Thoracic aorta (tissue), 2 donors: ENCODE measurements at places on chromosomes 6 and 20.
A peak's percentile ranks its signal among the peaks of the same experiment; 100 is the strongest.

DNA sequence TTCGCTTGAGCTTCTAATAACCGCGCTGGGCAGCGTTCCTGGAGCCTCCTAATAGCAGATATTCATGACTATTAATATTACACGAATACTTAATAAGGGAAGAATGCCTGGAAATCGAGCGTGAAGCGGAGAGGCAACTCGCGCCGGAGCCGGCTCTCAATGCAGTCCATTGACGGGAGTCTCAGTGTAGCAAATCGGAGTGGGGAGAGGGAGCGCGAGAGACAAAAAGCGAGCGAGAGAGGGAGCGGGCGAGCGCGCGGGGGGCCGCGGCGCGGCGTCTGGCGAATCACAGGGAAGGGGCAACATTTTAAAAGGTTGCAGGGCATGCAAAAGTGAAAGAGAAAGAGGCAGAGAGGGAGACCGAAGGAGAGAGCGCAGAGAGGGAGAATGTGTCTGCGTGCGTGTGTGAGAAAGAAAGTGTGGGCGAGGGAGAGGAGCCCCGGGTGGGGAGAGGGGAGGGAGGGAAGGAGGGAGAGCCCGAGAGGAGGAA is 2.9 kb downstream of the TFAP2A start:
- DNase-seq = no peak
- no peaks in the 10 kb centered on the region for H3K36me3 ChIP-seq
- H3K4me3 ChIP-seq = peak overlapping the region; percentile 96
- H3K27me3 ChIP-seq = peaks cover 46% of the 10 kb centered on the region
- no peak overlapping the region for H3K27ac ChIP-seq

GRCh38 chr6:71410681-71411080 is 122.1 kb downstream of the OGFRL1 start:
- peaks cover 4% of the 10 kb centered on the region for H3K36me3 ChIP-seq
- peak overlapping the region; percentile 0 for H3K27ac ChIP-seq
- H3K4me1 ChIP-seq = peaks cover 30% of the 10 kb centered on the region
- no peak for DNase-seq
- H3K4me3 ChIP-seq = peak overlapping the region; percentile 55
- no peaks in the 10 kb centered on the region for H3K27me3 ChIP-seq

DNA sequence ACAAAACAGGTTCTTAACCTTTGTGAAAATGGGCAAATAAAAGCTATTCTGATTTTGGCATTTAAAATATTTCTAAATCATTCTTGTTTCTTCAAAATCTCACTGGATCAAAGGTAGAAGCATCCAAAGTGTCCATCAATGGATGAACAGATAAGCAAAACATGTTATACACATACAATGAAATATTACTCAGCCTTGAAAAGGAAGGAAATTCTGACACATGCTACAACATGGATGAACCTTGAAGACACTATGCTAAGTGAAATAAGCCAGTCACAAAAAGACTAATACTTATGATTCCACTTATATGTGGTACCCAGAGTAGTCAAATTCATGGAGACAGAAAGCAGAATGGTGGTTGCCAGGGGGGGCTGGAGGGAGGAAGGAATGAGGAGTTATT is 45.9 kb downstream of the SNX14 start:
- DNase-seq = no peak
- no peak overlapping the region for H3K27ac ChIP-seq
- no peak overlapping the region for H3K4me3 ChIP-seq
- peaks cover 1% of the 10 kb centered on the region for H3K36me3 ChIP-seq
- H3K27me3 ChIP-seq = no peaks in the 10 kb centered on the region

DNA sequence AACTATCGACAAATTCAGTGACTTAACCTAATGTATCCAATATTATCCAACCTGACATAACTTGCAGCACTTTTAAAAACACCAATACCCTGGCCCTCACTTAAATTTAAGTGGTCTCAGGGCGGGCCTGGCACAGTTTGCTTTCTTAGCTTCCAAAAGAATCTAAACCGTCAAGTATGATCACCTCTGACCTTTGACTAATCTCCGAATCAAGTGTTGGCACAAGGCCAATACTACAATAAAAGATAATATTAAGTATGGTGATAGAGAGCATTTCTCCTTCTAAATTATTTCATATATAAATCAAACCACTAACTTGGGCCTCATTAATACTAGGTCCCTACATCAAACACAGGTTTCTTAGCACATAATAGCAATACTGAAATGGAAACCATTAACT is 153.0 kb downstream of the PTPRK start:
- peaks cover 10% of the 10 kb centered on the region for H3K4me1 ChIP-seq
- H3K36me3 ChIP-seq = no peaks in the 10 kb centered on the region
- no peak overlapping the region for H3K4me3 ChIP-seq
- no peak overlapping the region for H3K27ac ChIP-seq
- no peaks in the 10 kb centered on the region for H3K27me3 ChIP-seq

DNA sequence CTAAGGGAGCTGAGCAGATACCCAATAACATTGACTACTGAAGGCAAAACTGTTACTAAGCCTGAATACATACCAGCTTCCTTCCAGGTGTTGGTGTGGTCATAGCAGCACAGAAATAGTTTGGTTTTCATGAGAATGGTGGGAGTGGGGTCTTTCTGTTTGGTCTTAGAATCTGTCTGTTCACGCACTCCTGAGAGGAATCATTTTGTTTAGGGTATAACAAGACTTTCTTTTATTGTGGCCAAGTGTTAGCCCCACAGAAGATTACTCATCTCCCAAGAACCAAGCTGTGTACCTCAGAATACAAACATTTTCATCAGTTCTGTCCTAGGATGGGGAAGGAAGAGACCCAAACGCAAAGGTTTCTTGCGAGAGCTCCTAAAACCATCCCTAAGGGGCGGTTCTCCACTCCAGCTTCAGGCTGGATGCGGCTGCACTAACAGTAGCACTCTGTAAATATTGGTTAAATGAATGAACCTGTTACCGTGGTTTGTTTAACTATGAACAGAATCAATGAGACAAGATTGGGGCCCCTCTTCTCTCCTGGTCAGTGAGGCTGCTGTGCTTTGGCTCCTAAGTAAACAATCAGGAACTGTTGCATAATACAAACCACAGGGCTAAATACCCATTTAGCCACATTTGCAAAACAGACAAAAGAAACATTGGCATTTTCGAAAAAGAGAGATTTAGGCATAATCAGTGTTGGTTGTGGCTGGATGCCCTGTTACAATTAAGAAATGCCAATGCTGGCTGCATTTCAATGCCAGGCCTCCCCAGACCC is 44.9 kb downstream of the SNAP25 start:
- H3K4me1 ChIP-seq = no peaks in the 10 kb centered on the region
- no peak for DNase-seq
- no peaks in the 10 kb centered on the region for H3K36me3 ChIP-seq
- H3K27me3 ChIP-seq = no peaks in the 10 kb centered on the region

- DNase-seq = no peak
- no peaks in the 10 kb centered on the region for H3K36me3 ChIP-seq
- H3K4me1 ChIP-seq = no peaks in the 10 kb centered on the region
- H3K27me3 ChIP-seq = no peaks in the 10 kb centered on the region
- no peak overlapping the region for H3K27ac ChIP-seq
- no peak overlapping the region for H3K4me3 ChIP-seq
Observed at GRCh38 chr6:5567352-5567751, 306.0 kb downstream of the FARS2 start.

DNA sequence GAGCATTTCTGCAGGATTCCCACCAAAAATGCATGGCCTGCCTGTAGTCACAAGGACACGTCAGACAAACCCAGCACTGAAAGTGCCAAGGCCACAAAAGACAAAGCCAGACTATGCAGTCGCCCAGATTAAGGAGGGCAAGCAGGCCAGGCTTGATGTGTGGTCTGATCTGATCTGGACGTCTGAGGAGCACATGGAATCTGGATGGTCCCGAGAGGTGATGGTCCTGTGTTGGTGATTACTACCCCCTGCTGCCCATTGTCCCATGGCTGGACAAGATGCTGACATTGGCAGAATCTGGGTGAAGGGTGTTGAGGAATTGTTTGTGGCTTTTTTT is 17.1 kb downstream of the NPEPL1 start:
- H3K36me3 ChIP-seq = peaks cover 4% of the 10 kb centered on the region
- DNase-seq = no peak
- H3K27ac ChIP-seq = no peak overlapping the region
- H3K4me1 ChIP-seq = no peaks in the 10 kb centered on the region
- no peak overlapping the region for H3K4me3 ChIP-seq

DNA sequence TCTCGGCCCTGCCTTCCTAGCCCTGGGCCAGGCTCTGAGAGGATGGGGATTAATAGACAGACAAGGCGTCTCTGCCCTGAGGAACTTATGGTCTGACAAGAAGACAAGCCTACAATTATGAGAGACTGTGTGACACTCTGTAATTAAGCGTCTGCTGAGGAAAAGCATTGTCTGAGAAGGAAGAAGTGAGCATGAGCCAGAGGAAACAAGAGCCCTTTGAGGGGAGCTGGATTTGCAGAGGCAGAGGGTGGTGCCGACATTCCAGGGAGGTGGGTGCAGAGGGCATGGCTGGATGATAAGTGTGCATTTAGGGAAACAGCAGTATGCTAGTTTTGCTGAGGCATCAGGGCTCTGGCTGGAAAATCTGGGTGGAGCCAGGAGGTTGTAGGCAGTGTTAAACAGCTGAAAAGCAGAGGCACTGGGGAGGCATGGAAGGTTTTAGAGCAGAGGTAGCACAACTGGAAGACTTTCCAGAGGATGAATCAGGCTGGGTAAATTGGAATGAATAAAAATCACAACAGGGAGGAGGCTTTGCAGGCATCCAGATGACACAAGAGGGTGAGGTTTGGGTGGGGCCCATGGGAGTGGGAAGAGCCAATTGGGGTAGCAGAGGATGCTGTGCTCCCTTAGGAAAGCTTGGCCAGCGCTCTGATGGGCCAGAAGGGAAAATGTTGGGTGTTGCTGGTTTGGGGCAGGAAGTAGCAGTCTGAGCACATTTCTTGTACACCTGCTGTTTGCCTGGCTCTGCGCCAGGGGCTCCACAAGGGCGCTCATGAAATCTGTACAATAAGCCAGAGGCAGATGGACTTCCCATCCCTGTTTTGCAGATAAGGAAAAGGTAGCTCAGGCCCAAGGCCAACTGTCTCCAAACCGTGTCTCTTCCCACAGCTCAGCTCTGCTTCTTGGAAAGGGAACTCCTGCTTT is 74.0 kb upstream of the MYL9 start:
- no peak for DNase-seq
- peak overlapping the region; percentile 12 for H3K4me3 ChIP-seq

GRCh38 chr6:148884461-148884860 is 137.6 kb downstream of the UST start:
- DNase-seq = no peak
- no peak overlapping the region for H3K27ac ChIP-seq
- no peaks in the 10 kb centered on the region for H3K27me3 ChIP-seq
- no peaks in the 10 kb centered on the region for H3K36me3 ChIP-seq
- no peak overlapping the region for H3K4me3 ChIP-seq

DNA sequence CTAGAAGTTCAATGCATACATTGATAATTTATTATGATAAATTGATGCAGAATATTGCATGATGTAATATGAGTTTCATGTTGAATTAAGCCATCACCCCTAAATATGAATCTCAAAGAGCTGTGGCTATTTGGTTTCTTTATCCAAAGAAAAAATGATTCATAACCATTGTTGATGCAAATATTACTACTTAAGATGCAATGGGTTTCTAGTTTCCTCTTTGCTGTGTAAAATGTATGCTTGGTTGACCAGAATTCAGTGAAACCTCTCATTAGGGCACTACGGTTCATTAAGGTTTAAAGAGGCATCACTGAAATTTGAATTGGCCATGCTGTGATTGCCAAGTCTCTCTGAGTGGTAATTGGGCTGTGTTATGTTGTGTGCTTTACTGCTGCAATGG is 492.5 kb upstream of the FLRT3 start:
- no peaks in the 10 kb centered on the region for H3K27me3 ChIP-seq
- no peak for DNase-seq
- no peaks in the 10 kb centered on the region for H3K4me1 ChIP-seq
- no peak overlapping the region for H3K4me3 ChIP-seq
- H3K36me3 ChIP-seq = no peaks in the 10 kb centered on the region

- H3K27ac ChIP-seq = no peak overlapping the region
- peaks cover 48% of the 10 kb centered on the region for H3K4me1 ChIP-seq
- DNase-seq = no peak
- no peaks in the 10 kb centered on the region for H3K27me3 ChIP-seq
- H3K36me3 ChIP-seq = peaks cover 31% of the 10 kb centered on the region
- no peak overlapping the region for H3K4me3 ChIP-seq
Observed at GRCh38 chr20:37396416-37397075, 50.6 kb downstream of the SRC start.

DNA sequence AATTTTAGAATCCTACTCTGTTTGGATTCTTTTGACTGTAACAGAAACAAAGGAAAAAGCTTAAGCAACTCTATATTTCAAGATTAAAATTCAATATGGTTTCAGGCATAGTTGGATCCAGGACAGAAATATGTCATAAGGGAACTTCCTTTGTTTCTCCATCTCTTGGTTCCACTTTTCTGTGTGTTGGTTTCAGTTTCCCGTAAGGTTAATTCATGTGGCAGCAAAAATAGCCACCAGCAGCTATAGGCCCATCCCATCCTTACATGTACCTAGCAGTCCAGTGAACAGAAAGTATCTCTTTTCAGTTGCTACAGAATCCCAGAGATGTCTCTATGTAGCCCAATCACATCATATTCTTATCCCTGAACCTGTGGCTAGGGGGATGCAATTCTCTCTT is 8.8 kb upstream of the FAM8A1 start:
- DNase-seq = no peak
- H3K27me3 ChIP-seq = no peaks in the 10 kb centered on the region
- H3K27ac ChIP-seq = no peak overlapping the region
- no peaks in the 10 kb centered on the region for H3K36me3 ChIP-seq
- no peak overlapping the region for H3K4me3 ChIP-seq
- no peaks in the 10 kb centered on the region for H3K4me1 ChIP-seq

GRCh38 chr20:9966966-9967365 is 67.8 kb upstream of the ANKEF1 start:
- no peaks in the 10 kb centered on the region for H3K4me1 ChIP-seq
- no peaks in the 10 kb centered on the region for H3K27me3 ChIP-seq
- H3K36me3 ChIP-seq = no peaks in the 10 kb centered on the region
- no peak overlapping the region for H3K27ac ChIP-seq
- DNase-seq = no peak
